HS-27A (cell line): ENCODE measurements at places on chromosomes 6 and 20.

DNA sequence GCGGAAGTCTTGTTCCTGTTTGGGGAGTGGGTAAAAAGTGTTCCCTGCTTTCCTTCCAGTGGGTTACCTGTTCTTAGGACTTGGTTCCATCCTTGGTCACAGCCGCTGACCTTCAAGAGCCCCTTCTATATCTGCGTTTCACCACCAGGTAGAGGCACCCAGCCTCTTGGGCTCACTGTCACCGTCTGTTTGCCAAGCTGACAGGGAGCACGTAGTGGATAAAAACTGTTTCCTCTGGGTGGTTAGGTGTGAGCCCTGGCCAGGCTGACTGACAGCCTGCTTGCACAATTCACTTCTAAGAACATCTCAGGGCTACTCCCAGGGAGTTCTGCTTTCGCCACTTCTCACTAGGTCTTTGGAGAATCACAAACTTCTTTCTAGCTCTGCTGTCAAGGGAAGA is 1.8 kb upstream of the JPH2 start:
- no peak for DNase-seq

GRCh38 chr6:118959903-118960302 is 24.9 kb upstream of the MCM9 start:
- no peak for DNase-seq

- DNase-seq: no peak
These were observed 559.3 kb upstream of the IRAK1BP1 start for GRCh38 chr6:78308025-78308424.

DNA sequence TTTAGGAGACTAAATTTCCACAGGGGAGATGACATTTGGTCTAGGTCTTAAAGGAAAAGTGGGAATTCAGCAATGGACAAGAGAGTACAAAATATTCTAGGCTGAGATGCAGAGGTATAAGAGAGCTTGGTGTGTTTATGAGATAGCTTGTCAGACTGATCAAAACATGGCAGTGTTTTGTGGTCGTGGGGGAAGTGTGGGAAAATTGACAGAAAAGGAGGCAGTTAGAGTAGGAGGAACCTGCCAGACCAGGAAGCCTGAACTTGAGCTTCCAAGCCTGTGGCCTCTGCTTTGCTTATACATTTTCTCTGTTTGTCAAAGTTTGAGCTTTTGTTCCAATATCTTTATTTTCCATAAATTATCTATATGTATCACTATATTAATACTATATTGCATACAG is 69.5 kb upstream of the MAP3K7 start:
- DNase-seq: no peak

DNA sequence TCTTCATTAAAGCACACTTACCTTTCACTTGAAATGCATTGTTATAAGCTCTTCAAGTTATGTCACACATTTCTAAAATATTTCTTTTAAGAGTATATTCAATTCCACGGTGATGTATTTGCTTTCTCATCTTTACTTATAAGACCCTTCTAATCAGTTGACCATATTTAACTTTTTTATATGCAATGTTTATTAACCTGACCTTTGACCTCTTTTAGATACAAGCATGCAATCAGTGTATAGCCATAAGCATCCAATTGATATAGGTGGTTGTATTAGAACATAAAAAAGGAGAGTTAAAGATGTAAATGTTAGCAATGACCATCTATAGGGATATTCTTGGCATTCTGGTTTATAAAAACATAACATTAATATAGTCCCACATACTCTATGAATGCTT is 9.2 kb downstream of the USP49 start:
- DNase-seq: no peak
